ENCODE measurements at places on chromosomes 5 and 9. TPM values are rescaled to one million over a fixed set of nuclear protein-coding genes. Genes with fewer than 3 reads are reported as not detected.
A peak's percentile ranks its signal among the peaks of the same experiment; 100 is the strongest.

The PCDHB13 gene
- total RNA-seq: 9.2 TPM

The ST8SIA4 gene
- 47.6 TPM for total RNA-seq

- no peak for DNase-seq
Measured at GRCh38 chr9:5863092-5863746, 27.5 kb upstream of the MLANA start.

DNA sequence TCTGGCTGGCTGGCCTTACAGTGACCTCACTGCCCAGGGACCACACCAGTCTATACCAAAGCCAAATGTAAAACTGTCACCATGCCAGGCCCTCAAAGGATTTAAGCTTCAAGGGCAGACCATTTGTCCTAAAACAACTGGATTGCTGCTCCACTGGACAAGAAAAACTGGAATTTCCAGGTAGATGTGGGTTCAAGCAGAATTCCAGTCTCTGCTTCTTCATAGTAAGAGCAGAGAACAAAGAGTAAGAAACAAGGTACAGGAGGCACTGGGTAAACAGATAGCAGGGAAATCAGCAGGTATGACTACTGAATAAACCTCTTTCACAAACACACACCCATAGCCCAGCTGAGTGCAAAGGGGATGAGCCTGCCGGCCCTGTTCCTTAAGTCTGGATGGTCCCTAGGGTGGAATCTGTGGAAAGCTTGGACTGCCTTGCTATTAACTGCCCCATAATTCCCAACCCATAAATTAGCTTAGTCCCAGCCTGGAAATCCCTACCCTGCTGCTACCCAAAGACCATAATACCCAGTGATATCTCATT lies 5.5 kb downstream of the B4GALT1 start:
- no peak for DNase-seq

GRCh38 chr5:148237785-148238417 lies 424 bp upstream of the MARCOL start:
- DNase-seq: no peak

GRCh38 chr9:91056917-91057316 lies 255.3 kb downstream of the SYK start:
- no peak for DNase-seq

GRCh38 chr5:142277796-142278195 lies 47.0 kb downstream of the SPRY4 start:
- DNase-seq: no peak

DNA sequence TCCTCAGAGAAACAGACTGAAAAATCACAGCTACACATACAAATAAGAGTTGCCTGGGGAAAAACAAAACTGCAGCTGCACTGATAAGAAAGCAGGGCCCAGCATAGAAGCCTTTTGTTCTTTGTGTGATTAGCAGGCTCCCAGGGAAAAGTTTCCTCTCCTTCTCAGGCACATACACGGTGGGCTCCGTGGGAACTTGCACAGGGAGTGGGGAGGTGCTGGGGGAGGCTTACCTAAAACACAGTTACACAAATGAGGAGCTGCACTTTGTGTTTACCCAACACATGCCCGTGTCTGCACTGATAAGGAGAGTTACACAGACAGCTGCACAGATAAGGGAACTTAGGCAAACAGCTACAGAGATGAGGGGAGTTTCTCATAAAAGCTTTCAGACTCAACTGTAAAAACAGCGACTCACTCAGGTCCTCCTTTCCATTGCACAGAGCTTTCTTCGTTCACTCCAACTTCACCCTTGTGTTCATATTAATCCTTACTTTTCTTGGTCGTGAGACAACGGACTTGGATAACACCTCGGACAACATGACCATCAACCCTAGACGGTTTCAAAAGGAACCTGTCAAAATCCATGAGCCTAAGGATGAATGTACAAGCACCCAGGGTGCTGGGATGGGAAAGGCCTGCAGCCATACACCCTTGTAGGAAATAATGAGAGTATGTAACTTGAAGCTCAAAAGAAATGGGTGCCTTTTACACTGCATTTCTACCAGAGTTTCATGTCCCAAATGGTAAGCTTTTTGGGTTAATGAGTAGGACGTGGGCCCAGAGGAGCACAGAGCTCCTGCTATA lies 50.8 kb downstream of the SERINC5 start:
- no peak for DNase-seq

DNA sequence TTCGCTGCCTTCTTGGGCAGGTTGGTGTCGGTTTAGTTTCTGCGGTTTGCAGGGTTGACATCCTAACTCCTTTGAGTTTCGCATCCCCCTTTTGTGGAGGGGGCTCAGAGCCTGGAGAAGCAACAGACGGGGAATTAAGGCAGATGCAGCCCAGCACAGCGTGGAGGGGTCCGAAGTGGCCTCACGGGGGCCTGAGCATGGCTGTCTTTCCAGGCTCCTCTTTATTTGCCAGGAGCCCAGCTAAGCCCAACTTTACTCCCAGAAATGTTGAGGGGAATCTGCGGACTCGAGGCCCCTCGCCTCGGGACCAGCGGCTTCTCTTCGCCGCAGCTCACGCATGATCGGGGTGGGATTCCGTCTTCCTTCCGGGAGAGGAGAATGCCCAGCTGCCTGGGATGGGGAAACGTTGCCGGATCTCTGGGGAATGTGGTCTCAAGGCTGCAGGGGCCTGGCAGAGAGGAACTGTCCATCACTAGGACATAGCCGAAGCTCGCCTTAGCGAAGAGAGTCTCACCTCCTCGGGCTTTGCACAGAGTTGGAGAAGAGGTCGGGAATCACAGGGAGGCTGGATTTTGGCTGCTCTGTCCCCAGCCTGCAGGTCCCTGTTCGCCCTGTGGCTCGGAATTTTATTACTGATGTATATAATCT lies 1.3 kb downstream of the RAI14 start:
- DNase-seq: peak; percentile 7

GRCh38 chr5:101678481-101679193 lies 617.4 kb downstream of the SLCO4C1 start:
- peak; percentile 8 for DNase-seq

DNA sequence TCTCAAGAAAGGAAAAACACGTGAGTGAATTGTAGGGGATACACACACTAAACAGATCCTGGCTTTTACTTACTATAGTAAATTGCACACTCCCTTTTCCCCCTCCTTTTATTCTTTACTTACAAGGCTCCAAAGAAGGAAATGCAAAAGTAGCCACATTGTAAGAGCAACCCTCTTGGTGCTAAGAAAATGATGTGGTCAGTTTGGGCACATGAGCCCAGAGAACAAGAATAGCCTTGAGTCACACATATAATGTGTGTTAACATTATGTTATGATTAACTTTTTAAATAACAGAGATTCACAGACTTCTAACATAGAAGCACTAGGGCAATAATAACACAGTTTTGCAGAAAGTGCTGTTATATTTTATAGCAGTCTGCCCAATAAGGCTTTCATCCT lies 48.5 kb downstream of the PCSK5 start:
- DNase-seq: no peak

- DNase-seq: no peak
Measured at GRCh38 chr9:122016744-122017143, 76.4 kb downstream of the TTLL11 start.

DNA sequence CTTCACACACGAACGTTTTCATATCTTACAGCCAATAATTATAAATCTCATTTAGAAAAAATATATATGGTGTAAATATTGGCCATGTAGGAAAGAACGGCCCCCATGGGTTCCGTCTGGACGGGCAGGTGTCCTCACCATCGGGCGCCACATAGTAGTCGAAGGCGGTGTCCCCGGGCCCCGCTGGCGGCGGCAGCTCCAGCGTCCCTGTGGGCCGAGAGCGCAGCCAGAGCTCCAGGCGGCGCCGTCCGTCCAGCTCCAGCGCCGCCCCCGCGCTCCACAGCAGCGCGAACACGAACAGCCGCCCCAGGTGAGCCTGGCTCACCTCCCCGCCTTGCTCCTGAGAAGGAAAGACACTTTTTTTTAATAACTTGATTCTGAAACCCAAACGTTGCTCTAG lies 134.6 kb downstream of the DNAH5 start:
- DNase-seq: no peak

All from occipital lobe (tissue), 3 donors.